ENCODE measurements at places on chromosomes 3 and 15.

DNA sequence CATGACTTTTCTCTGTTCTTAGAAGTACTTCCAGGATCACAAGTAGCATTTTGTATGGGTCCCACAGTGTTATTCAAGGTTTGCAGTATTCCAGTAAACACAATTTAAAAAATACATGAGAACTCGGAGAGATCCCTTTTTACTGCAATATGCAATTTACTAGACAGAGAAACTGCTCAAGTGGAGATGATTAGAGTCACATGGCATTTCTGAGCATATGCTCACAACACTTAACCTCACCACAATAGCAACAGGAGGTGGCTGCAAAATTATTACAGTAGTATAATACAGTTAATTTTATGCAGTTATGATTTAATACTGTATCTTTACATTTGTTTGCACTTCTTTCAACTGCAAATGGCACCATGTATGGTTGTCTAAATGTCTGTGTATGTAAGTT lies 87.5 kb downstream of the PIK3CB start:
- DNase-seq, result no peak

DNA sequence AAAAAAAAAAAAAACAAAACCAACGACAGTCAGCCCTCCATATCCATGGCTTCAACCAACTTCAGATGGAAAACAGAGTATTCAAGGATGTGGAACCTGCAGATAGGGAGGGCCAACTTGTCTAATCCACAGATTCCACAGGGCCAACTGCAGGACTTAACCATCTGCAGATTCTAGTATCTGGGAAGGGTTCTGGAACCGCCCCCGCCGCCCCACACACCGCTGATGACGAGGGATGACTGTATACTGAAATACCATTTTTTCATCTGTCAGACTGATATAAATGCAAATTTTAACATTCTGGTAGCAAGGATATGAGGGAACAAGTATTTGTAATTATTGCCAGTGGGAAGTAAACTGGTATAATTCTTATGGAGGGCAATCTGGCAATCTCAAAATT lies 29.5 kb downstream of the ADPGK start:
- DNase-seq, result no peak

GRCh38 chr15:31158858-31159569 lies 57.5 kb upstream of the TRPM1 start:
- DNase-seq, result no peak

GRCh38 chr15:89408372-89409183 lies 74.0 kb upstream of the POLG start:
- no peak for DNase-seq

GRCh38 chr3:113623324-113623723 lies 73.1 kb downstream of the USF3 start:
- DNase-seq, result no peak

DNA sequence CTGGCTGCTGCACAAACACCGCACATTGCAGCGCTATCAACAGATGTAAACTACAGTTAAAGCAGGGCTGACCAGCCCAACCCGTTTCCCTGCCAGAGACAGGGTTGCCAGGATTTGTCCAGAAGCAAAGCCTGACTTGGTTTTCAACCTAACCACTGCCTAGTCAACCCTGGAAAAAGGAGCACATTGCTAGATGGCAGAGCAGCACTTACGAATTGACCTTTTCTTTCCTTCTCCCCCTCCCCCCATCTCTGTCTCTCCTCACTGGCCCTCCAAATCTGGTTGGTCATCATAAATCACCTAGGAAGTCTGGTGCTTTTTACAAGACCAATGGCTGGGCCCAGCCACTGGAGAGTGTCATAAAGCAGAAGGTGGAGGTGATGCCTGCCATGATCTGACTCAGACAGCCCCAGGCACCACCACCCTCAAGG lies 51.3 kb downstream of the ABCC5 start:
- DNase-seq, result no peak

DNA sequence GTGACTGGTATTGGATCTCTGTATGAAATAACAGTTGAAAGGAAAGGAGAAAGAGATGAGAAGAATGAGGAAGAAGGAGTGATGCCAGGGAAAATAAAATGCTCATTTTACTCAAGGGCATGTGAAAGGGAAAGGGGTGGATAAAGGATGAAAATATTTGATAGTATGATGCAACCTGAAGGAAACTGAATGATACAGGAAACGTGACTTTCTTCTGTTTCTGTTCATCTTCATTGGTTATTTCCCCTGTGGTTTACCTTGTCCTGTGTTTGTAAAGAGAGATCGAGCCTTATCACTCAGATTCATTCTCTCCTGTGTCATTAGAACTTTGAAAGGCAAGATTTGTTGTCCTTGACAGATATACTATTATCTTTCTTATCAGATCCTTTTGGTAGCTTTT lies 243.6 kb upstream of the SLITRK3 start:
- no peak for DNase-seq

- DNase-seq, result no peak
These were observed 17.3 kb downstream of the ANAPC13 start for GRCh38 chr3:134468519-134468918.

GRCh38 chr3:180073561-180073960 lies 36.8 kb upstream of the PEX5L start:
- DNase-seq, result no peak

GRCh38 chr15:52466134-52466701 lies 62.5 kb downstream of the MYO5A start:
- DNase-seq, result no peak

- no peak for DNase-seq
These were observed 59.5 kb upstream of the TSEN2 start for GRCh38 chr3:12424635-12425319.
